ENCODE measurements at places on chromosomes 11 and 22. TPM values are rescaled to one million over a fixed set of nuclear protein-coding genes. Genes with fewer than 3 reads are reported as not detected.

The TRIM49D1 gene
- not detected for total RNA-seq

The PGA4 gene
- total RNA-seq = not detected

The OR4A16 gene
- not detected for total RNA-seq

The NXPE4 gene
- total RNA-seq = not detected

The OR52A1 gene
- total RNA-seq = not detected

The DDI1 gene
- not detected for total RNA-seq

The KRTAP5-11 gene
- total RNA-seq = not detected

The CD3E gene
- total RNA-seq = not detected

The HPX gene
- total RNA-seq = 0.45 TPM

The SUSD2 gene
- 7.4 TPM for total RNA-seq

The COX8A gene
- 944 TPM for total RNA-seq

The SEPTIN5 gene
- 7.5 TPM for total RNA-seq

The MRGPRX4 gene
- total RNA-seq = 1.5 TPM

The OR52N4 gene
- total RNA-seq = not detected

The CD3D gene
- not detected for total RNA-seq

The RNF26 gene
- 7.1 TPM for total RNA-seq

The HIC2 gene
- total RNA-seq = 5.6 TPM

The PYGM gene
- total RNA-seq = 3.4 TPM

The CHRM1 gene
- total RNA-seq = 0.30 TPM

The HEPHL1 gene
- total RNA-seq = not detected

The CBLIF gene
- not detected for total RNA-seq

The KRTAP5-10 gene
- total RNA-seq = not detected

The TRPM5 gene
- total RNA-seq = not detected

The MGAT3 gene
- 0.29 TPM for total RNA-seq

The GSC2 gene
- total RNA-seq = not detected

The SAC3D1 gene
- total RNA-seq = 22.5 TPM

The YPEL1 gene
- 0.48 TPM for total RNA-seq

The GRM5 gene
- total RNA-seq = 0.30 TPM

The APBB1 gene
- 20.5 TPM for total RNA-seq

The TYR gene
- not detected for total RNA-seq

The MOGAT2 gene
- total RNA-seq = not detected

The DNAJB7 gene
- not detected for total RNA-seq

The HTR3B gene
- not detected for total RNA-seq

The SHANK2 gene
- total RNA-seq = 0.34 TPM

The BIRC3 gene
- 1.9 TPM for total RNA-seq

The TMPRSS4 gene
- total RNA-seq = not detected

The CARD16 gene
- 0.40 TPM for total RNA-seq

The CAT gene
- total RNA-seq = 59.9 TPM

The KDM4E gene
- not detected for total RNA-seq

The SLC1A2 gene
- not detected for total RNA-seq

The MYBPC3 gene
- not detected for total RNA-seq

The LMNTD2 gene
- total RNA-seq = 3.5 TPM

The APOA1 gene
- not detected for total RNA-seq

The C11orf65 gene
- total RNA-seq = 0.58 TPM

The CRYBA4 gene
- not detected for total RNA-seq

The OPCML gene
- total RNA-seq = not detected

The MMP12 gene
- not detected for total RNA-seq

The CBX6 gene
- 46.6 TPM for total RNA-seq

The BEST1 gene
- total RNA-seq = 3.8 TPM

The C11orf42 gene
- not detected for total RNA-seq

The TMPRSS13 gene
- not detected for total RNA-seq

The GLB1L3 gene
- not detected for total RNA-seq

The SLC22A12 gene
- total RNA-seq = not detected

The APOC3 gene
- total RNA-seq = not detected
